ENCODE measurements at places on chromosomes 16 and 17.

DNA sequence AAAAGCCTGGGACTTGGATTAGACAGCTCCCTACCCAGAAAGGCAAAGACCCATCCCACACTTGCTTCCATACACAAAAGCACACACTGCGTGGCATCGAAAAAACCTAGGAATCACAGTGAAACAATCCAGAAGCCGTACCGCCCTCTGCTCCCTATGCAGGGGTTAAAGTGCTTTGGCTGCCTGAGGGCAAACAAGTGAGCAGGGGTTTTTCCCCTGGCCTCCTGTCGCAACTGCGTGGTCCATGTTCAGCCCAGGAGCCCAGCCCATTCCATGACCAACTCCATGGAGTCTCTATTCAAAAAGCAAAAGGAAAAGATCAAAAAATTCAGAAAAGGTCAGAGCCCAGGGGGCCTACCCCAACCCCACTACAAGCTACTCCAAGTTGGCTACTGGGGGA lies 3.6 kb upstream of the GSDMB start:
- no peak for DNase-seq

GRCh38 chr16:11681976-11682654 lies 13.9 kb downstream of the SNN start:
- DNase-seq = no peak

DNA sequence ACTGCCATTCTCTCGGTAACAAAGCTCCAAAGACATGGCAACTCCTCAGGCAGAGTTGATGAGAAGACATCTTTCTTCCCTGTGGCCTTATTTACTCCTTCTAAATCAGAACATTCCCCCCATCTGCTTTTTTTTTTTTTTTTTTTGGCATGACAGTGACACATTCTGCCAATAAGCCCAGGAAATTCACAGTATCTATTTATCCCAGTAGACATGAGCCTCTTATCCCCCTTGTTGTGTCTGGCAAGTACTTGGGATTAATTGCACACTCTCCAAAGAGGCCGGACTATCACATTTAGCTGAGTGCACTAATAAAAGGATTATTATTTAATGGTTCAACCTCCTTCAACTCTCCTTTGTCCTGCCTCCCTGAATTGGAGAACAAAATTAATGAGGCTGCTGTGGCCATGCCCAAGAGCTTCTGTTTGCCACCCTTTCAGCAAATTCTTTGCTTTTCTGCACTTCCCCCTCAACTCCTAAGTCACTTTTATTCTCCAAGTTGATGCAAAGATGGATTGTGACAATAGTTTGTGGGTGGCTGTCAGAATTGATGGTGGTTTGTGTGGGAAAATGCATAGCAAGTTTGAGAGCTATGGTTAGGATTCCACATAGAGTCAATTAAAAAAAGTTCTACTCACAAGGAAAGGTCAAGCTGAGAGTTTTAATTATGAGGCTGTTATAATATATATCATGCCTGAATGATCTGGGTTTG lies 47.2 kb downstream of the GPR139 start:
- DNase-seq = no peak

DNA sequence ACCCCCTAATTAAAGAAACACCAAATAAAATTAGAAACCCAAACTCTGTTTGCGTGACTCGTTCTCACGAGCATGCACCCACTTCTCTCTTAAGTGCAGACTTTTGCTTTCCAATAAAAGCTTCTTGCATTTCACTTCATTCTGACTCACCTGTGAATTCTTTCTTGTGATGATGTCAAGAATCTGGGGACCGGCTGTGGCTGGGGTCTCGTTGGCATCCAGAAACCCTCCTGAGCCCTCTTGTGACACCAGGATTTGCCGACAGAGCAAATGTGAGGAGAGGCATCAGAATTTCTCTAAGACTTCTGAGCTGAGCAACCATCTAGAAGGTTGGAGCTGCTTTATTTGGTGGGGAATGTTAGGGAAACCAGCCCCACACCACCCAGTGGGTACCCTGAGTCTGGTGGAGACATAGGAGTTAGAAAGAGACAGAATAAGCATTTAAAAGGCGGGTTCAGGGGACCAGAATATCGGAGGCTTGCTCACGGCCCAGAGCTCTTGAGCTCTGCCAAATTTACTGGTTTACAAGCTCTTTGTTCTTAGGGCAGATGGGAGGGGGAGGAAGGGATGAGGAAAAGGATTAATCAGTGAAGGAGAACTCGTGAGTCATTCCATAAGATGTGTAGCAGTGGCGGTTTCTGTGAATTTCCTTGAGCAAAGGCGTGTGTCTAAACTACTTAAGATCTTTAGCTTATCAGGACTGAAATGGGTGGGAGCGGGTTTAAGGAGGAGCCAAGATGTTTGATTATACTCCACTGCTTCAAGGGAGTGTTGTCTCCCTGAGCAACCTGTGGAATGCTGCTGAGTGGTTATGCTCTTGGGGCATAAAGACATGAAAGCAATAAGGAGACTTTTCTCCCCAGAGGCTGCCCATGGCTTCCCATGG lies 24.2 kb upstream of the TMC5 start:
- no peak for DNase-seq

- DNase-seq = peak; percentile 34
These were observed 3.9 kb upstream of the ARHGAP17 start for GRCh38 chr16:25018972-25019617.

GRCh38 chr16:85573696-85574641 lies 39.2 kb upstream of the GSE1 start:
- DNase-seq = no peak

- DNase-seq = no peak
These were observed 23.4 kb downstream of the TRPV1 start for GRCh38 chr17:3585826-3586225.

DNA sequence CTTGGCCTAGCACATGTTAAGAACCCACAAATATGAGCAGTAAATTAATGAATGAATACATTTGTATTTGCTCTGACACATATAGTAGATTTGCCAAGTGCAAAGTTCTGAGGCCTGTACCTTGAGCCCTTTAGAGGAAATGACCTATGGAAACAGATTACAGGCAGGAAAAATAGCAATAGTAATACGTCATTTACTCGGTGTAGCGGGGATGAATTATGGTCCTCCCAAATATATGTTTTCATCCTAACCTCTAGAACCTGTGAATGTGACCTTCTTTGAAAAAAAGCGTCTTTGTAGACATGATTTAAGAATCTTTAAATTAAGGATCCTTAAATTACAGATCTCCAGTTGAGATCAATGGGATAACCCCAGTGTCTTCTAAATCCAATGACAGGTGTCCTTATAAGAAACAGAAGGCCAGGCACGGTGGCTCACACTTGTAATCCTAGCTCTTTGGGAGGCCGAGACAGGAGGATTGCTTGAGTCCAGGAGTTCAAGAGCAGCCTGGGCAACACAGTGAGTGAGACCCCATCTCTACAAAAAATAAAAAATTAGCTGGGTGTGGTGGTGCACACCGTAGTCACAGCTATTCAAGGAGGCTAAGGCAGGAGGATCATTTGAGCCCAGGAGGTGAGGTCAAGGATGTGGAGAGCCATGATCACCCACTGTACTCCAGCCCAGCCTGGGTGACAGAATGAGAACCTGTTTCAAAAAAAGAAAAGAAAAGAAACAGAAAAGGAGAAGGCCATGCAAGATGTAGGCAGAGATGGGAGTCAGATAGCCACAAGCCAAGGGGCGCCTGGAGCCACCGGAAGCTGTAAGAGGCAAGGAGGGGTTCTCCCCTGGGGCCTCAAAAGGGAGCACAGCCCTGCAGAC lies 5.1 kb upstream of the ITPRIPL2 start:
- DNase-seq = no peak

- peak; percentile 50 for DNase-seq
These were observed 24.0 kb upstream of the SSTR5 start for GRCh38 chr16:1048442-1049112.
